Activated CD8-positive, alpha-beta T cell treated with anti-CD3 and anti-CD28 coated beads for 36 hours (primary cell): ENCODE measurements at places on chromosomes 11 and 22.

DNA sequence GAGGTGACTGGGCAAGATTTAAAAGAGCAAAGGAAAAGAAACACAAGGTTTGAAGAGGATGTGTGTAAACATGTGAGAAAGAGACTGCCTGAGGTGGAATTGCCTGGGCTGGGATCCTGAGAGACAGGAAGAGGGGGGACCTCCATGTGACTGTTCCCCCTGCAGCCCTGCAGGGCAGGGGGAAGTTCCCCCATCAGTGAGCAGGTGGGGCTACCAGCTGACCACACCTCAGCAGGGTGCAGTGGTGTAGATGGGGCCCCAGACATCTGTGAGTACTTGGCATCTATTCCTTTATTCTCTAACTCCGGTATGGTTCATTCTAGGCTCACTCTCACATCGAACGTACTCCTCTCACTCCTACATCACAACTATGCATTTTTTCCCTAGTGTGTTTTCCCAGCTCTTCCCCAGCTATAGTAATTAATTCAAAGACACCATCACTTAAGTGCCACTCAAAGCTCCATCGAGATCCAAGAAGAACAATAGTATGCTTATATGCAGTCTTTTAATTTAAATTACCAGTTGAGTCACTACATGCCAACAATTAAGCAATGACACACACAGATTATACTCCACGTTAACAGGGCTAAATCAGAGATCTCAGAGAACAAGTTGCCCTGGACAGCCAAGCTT lies 42.7 kb downstream of the LGR4 start:
- H3K4me3 ChIP-seq, result no peak overlapping the region
- no peaks in the 10 kb centered on the region for H3K4me1 ChIP-seq
- H3K36me3 ChIP-seq, result no peaks in the 10 kb centered on the region
- H3K27me3 ChIP-seq, result peaks cover 1% of the 10 kb centered on the region

DNA sequence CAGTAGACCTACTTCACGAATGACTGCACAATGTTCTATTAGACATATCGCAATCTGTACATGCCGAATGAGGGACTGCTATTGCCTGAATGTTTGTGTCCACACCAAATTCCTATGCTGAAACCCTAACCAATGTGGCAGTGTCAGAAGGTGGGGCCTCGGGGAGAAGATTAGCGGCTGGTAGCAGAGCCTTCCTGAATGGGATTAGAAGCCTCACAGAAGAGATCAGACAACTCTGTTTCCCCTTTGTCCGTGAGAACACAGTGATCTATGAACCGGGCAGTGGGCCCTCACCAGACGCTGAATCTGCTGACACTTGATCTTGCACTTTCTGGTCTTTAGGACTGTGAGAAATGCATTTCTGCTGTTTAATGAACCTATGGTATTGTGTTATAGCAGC lies 33.1 kb downstream of the LRFN4 start:
- H3K4me1 ChIP-seq, result peaks cover 9% of the 10 kb centered on the region
- no peak overlapping the region for H3K4me3 ChIP-seq
- H3K36me3 ChIP-seq, result no peaks in the 10 kb centered on the region
- H3K27ac ChIP-seq, result no peak overlapping the region
- H3K27me3 ChIP-seq, result peaks cover 2% of the 10 kb centered on the region
- no peak for DNase-seq

DNA sequence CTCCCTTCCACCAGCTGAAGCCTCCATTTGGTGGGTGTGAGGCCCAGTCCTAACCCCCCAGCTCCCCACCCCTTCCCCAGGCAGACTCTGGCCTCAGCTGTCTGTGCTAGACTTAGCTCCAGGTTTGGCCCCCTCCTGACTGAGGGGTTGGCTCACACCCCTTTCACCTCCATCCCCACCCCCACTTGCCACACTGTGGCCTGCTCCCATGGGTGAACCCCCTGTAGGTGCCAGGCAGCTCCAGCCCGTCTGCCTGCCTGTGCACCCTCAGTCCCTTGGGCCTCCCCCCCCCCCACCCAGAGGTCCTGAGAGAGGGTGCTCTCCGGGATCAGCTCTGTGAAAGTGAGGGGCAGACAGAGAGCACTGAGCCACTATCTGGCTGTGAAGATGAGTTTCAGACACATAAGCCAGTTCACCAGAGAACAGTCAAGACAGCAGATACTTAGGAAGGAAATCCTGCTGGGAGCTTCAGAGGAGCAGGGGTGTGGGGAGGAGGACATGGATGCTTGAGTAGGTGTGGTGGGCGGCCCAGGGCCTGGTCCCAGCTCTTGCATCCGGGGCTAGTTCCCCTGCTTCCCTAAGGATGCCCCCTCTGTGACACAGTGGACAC lies 36.2 kb downstream of the PPM1F start:
- H3K27ac ChIP-seq, result no peak overlapping the region
- H3K27me3 ChIP-seq, result no peaks in the 10 kb centered on the region
- no peak overlapping the region for H3K4me3 ChIP-seq
- H3K4me1 ChIP-seq, result no peaks in the 10 kb centered on the region
- no peak for DNase-seq
- no peaks in the 10 kb centered on the region for H3K36me3 ChIP-seq

DNA sequence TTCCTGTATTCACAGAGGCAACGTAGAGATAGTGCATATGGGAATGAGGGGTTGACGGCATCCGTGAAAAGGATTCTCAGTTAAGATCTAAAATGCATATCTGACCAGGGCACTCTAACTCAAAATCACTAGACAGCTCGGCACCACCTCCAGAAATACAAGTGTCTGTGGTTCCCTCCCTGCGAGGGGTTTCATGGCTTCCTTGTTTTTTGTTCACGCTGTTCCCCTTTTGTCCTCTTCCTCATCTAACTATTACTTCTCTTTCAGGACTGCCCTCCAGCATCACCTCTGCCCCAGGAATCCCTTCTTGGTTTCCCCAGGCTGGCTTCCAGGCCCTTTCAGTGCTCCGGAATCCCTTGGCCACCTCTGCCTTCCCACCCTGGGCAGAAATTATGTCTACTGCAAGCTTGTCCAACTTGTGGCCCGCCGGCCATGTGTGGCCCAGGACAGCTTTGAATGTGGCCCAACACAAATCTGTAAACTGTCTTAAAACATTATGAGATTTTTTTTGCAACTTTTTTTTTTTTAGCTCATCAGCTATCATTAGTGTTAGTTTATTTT lies 159.9 kb downstream of the FBXO7 start:
- peaks cover 7% of the 10 kb centered on the region for H3K4me1 ChIP-seq
- no peaks in the 10 kb centered on the region for H3K27me3 ChIP-seq
- no peak for DNase-seq
- H3K27ac ChIP-seq, result no peak overlapping the region
- no peak overlapping the region for H3K4me3 ChIP-seq
- no peaks in the 10 kb centered on the region for H3K36me3 ChIP-seq

DNA sequence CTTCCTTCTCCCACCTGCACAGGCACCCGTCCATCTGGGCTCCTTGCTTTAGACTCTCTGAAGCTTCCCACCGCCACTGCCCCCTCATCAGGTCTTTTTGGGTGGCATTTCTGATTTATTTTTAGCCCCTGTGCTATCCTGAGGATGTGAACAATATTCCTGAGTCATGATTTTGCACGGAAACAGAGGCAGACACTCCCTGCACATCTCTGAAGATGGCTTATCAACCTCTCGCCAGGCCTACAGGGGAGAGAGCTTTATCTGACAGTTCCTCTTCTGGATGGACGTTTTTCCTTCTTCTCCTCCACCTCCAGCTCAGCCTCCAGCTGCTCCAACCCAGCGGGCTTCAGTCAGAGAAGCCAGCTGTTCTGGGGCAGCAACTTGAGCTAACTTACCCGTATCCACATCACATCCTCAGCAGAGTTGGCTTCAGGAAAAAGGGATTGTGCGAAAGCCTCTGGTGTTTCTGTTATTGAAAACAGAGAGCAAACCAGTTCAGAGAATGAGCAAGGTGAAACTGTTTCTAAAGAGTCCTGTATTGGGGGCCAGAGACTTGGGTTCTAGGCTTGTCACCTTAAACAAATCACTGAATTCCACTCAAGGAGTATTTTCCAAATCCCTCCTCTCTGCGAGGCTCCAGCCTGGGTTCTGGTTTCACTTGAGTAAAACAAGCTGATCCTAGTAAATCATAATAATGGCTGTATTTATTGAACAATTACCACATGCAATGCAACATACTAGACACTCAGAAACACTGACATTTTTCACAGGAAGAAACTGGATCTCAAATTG lies 33.1 kb upstream of the ETS1 start:
- H3K4me1 ChIP-seq, result peaks cover 75% of the 10 kb centered on the region
- no peaks in the 10 kb centered on the region for H3K27me3 ChIP-seq
- DNase-seq, result no peak
- peak overlapping the region; percentile 80 for H3K27ac ChIP-seq
- H3K4me3 ChIP-seq, result no peak overlapping the region
- H3K36me3 ChIP-seq, result no peaks in the 10 kb centered on the region

- H3K4me3 ChIP-seq, result no peak overlapping the region
- H3K27me3 ChIP-seq, result peaks cover 2% of the 10 kb centered on the region
- no peak for DNase-seq
- H3K4me1 ChIP-seq, result no peaks in the 10 kb centered on the region
Measured at GRCh38 chr11:19218216-19218615, 16.4 kb upstream of the CSRP3 start.

- no peaks in the 10 kb centered on the region for H3K4me1 ChIP-seq
- H3K27ac ChIP-seq, result no peak overlapping the region
- peaks cover 12% of the 10 kb centered on the region for H3K27me3 ChIP-seq
- H3K4me3 ChIP-seq, result no peak overlapping the region
- H3K36me3 ChIP-seq, result no peaks in the 10 kb centered on the region
Measured at GRCh38 chr11:123796226-123796625, 9.9 kb downstream of the OR6M1 start.

DNA sequence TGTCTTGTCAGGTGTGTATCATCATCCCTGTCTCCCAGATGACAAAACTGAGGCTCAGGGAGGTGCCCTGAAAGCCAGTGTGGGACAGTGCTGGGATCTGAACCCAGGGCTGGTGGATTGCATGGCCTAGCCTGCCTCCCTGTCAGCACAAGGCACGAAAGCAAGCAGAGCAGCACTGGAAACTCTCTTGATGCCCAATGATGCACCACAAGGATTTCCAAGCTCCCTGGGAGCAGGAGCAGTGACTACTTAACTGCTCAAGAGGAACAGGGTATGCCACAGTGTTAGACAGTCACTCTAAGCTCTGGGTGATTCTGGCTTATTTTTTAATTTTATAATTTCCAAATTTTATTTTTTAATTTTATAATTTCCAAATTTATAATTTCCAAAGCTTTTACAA lies 9.0 kb downstream of the ZC3H7B start:
- no peak overlapping the region for H3K4me3 ChIP-seq
- no peak overlapping the region for H3K27ac ChIP-seq
- H3K36me3 ChIP-seq, result peaks cover 17% of the 10 kb centered on the region
- DNase-seq, result no peak

DNA sequence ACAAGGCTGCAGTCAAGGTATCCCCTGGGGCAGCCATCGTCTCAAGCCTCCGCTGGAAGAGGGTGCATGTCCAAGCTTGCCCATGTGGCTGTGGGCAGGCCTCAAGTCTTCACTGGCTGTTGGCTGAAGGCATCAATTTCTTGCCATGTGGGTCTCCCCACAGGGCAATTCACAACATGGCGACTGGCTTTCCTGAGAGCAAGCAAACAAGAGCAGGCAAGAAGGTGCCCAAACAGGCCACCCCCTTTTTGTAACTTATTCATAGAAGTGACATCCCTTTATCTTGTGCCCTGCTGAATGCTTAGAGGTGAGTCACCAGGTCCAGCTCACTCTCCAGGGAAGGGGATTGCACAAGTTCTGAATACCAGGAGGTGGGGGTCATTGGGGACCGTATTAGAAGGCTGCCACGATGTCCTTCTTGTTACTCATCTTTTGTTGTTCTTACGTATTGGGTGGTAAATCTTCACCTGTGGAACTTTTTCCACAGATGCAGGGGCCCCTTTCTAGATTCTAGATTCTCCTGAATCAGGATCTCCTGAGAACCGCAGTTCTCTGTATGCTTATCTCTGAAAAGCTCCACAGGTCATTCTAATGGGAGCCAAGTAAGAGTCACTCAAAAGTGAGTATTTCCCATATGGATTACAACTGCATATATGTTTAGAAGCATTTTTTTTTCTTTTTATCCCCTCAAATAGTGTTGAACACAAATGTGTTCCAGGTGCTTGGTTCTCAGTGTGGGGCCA lies 44.2 kb upstream of the MICAL2 start:
- no peak for DNase-seq
- H3K27ac ChIP-seq, result no peak overlapping the region
- H3K4me1 ChIP-seq, result peaks cover 3% of the 10 kb centered on the region
- H3K36me3 ChIP-seq, result no peaks in the 10 kb centered on the region
- no peaks in the 10 kb centered on the region for H3K27me3 ChIP-seq
- H3K4me3 ChIP-seq, result no peak overlapping the region

DNA sequence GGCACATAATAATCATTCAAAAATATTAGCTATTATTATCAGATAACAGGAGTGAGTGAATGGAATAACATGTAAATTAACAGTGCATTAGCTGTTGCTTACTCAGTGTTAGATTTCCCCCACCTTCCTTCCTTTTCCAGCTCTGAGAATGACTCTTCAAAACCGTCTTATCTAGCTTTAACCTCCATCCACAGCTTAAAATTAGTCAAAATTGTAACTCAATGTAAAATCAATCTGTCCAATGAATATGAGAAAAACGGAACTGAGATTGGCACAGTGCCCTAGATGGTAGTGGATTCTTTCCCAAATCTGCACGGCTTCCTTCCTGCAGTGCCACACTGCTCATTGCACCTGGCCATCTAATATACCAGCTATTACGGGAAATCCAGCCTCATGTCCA lies 156.8 kb upstream of the BDNF start:
- H3K27ac ChIP-seq, result no peak overlapping the region
- no peaks in the 10 kb centered on the region for H3K36me3 ChIP-seq
- no peak for DNase-seq
- no peaks in the 10 kb centered on the region for H3K4me1 ChIP-seq
- H3K27me3 ChIP-seq, result no peaks in the 10 kb centered on the region

DNA sequence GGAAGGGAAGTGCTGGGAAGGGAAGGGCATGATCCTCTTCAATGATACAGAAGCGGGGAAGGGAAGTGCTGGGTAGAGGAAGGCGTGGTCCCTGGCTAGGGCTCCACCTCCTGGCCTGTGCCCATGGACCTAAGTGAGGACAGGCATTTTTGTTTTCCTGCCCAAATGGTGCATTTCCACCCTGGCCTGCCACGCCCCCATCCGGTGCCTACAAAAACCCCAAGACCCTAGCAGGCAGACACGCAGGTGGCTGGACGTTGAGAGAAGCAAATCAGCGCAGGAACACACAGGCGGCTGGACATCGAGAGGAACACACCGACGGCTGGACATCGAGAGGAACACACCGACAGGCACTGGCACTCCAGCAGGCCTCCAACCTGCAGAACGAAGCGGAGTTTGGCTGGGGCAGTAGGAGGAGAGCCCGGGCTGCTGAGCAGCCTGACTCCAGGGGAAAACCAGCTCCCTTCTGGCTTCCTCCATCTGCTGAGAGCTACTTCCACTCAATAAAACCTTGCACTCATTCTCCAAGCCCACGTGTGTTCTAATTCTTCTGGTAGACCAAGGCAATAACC lies 628.3 kb downstream of the BUD13 start:
- DNase-seq, result no peak
- H3K27ac ChIP-seq, result no peak overlapping the region
- no peaks in the 10 kb centered on the region for H3K36me3 ChIP-seq
- H3K4me3 ChIP-seq, result no peak overlapping the region
- H3K4me1 ChIP-seq, result no peaks in the 10 kb centered on the region

- no peak overlapping the region for H3K4me3 ChIP-seq
- no peak for DNase-seq
- H3K27ac ChIP-seq, result no peak overlapping the region
- no peaks in the 10 kb centered on the region for H3K27me3 ChIP-seq
- H3K4me1 ChIP-seq, result peaks cover 6% of the 10 kb centered on the region
- peaks cover 20% of the 10 kb centered on the region for H3K36me3 ChIP-seq
Measured at GRCh38 chr11:65403607-65404121, 17.2 kb downstream of the FRMD8 start.
